Cardiac muscle cell (in vitro differentiated cells and primary cell): ENCODE measurements at places on chromosomes 2 and 18. TPM values are rescaled to one million over a fixed set of nuclear protein-coding genes. Genes with fewer than 3 reads are reported as not detected.

The CNGA3 gene
- 0.04 TPM in 1 of 2 replicates, not detected in the other for total RNA-seq

The BIRC6 gene
- total RNA-seq: 68.3 and 89.9 TPM in 2 replicates

The EGR4 gene
- 0.06 TPM in 1 of 2 replicates, not detected in the other for total RNA-seq

The PSTPIP2 gene
- total RNA-seq: 4.6 and 4.9 TPM in 2 replicates

The ELMOD3 gene
- 18.9 and 20.9 TPM in 2 replicates for total RNA-seq

The MSH6 gene
- 80.7 and 84.0 TPM in 2 replicates for total RNA-seq

The FEV gene
- not detected in 2 replicates for total RNA-seq

The MERTK gene
- 3.8 and 8.7 TPM in 2 replicates for total RNA-seq

The NGEF gene
- total RNA-seq: 2.1 and 2.9 TPM in 2 replicates

The HOXD9 gene
- total RNA-seq: not detected in 2 replicates

The SULT1C4 gene
- 9.3 and 14.3 TPM in 2 replicates for total RNA-seq

The ZNF532 gene
- total RNA-seq: 66.5 and 108 TPM in 2 replicates

The MATN3 gene
- 1.3 and 3.8 TPM in 2 replicates for total RNA-seq

The UGT1A5 gene
- not detected in 2 replicates for total RNA-seq

The ECEL1 gene
- total RNA-seq: 1.6 and 2.3 TPM in 2 replicates

The TYMS gene
- 55.5 and 86.5 TPM in 2 replicates for total RNA-seq

The RTP5 gene
- not detected in 2 replicates for total RNA-seq

The FZD7 gene
- total RNA-seq: 21.4 and 21.8 TPM in 2 replicates

The LRRC30 gene
- total RNA-seq: not detected in 2 replicates

The FBXO15 gene
- total RNA-seq: 1.3 and 3.5 TPM in 2 replicates

The GNLY gene
- not detected in 2 replicates for total RNA-seq

The GCG gene
- total RNA-seq: not detected in 2 replicates

The PROC gene
- total RNA-seq: not detected in 2 replicates

The SCN7A gene
- 0.42 and 1.3 TPM in 2 replicates for total RNA-seq

The DCDC2C gene
- not detected in 2 replicates for total RNA-seq

The SP5 gene
- total RNA-seq: 0.69 and 2.0 TPM in 2 replicates

The UGT1A10 gene
- not detected in 2 replicates for total RNA-seq

The APCDD1 gene
- total RNA-seq: 30.8 and 32.8 TPM in 2 replicates

The CD8A gene
- 0.07 TPM in 1 of 2 replicates, not detected in the other for total RNA-seq

The TAF1B gene
- 6.7 and 11.2 TPM in 2 replicates for total RNA-seq

The ATOH8 gene
- 10.6 and 12.6 TPM in 2 replicates for total RNA-seq

The C2orf92 gene
- total RNA-seq: 2.4 and 6.7 TPM in 2 replicates

The ACMSD gene
- not detected in 2 replicates for total RNA-seq

The NOSTRIN gene
- total RNA-seq: 0.49 and 0.92 TPM in 2 replicates

The MAP3K20 gene
- total RNA-seq: 86.8 and 151 TPM in 2 replicates

The IL36G gene
- 0.30 TPM in 1 of 2 replicates, not detected in the other for total RNA-seq

The KCNG2 gene
- total RNA-seq: not detected in 2 replicates

The CRYBA2 gene
- total RNA-seq: not detected in 2 replicates

The ACVR1C gene
- 0.04 and 0.09 TPM in 2 replicates for total RNA-seq

The PARD3B gene
- total RNA-seq: 4.5 and 8.5 TPM in 2 replicates

The DLX1 gene
- total RNA-seq: not detected in 2 replicates

The CPO gene
- total RNA-seq: 0.11 and 0.42 TPM in 2 replicates

The SLC4A3 gene
- 38.8 and 39.8 TPM in 2 replicates for total RNA-seq

The LRATD1 gene
- 1.1 and 1.5 TPM in 2 replicates for total RNA-seq

The TMEM163 gene
- 30.3 and 45.8 TPM in 2 replicates for total RNA-seq

The CGREF1 gene
- 0.48 and 1.8 TPM in 2 replicates for total RNA-seq

The OSBPL1A gene
- 21.9 and 33.3 TPM in 2 replicates for total RNA-seq

The BCL11A gene
- 15.7 and 17.1 TPM in 2 replicates for total RNA-seq

The MFSD2B gene
- 0.14 and 0.69 TPM in 2 replicates for total RNA-seq

The MOGAT1 gene
- total RNA-seq: not detected in 2 replicates

The TDRD15 gene
- total RNA-seq: not detected in 2 replicates

The IL1R1 gene
- 0.18 and 0.21 TPM in 2 replicates for total RNA-seq

The LCT gene
- total RNA-seq: 0.03 TPM in 1 of 2 replicates, not detected in the other

The KLHL41 gene
- 33.1 and 56.3 TPM in 2 replicates for total RNA-seq

The KLHL14 gene
- total RNA-seq: 69.8 and 88.0 TPM in 2 replicates

The UCN gene
- total RNA-seq: 6.6 and 14.8 TPM in 2 replicates

The SERPINB4 gene
- not detected in 2 replicates for total RNA-seq
